ENCODE measurements at places on chromosomes 6 and 20.

DNA sequence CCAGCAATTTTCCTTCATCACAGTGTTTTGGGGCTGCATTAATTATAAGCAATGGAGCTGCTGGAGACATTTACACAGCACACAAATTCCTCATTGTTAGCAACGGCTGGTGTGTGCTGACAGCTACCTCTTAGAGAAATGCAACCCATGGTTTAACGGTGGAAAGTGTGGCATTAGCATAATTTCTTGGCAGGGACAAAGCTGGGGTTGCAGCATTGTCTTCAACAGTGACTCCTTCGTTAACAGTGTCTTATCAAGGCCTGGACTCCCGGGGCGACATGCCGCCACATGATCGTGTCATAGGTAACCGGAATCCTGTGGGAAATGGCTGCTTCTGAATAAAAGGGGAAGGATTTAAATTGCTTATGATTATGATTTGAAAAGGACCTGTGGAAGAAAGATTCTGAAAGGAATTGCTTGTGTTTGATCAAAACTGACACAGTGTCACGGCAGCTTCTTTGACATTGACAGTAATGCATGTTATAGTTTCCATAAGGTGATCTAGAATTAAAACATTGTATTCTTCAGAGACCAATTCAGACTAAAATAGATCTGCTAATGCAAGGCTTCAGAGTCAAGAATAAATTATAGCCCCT is 128.0 kb downstream of the UST start:
- DNase-seq: no peak

- DNase-seq: no peak
These were observed 7.6 kb downstream of the SRSF12 start for GRCh38 chr6:89110284-89110683.

- no peak for DNase-seq
These were observed 84.1 kb upstream of the EPB41L1 start for GRCh38 chr20:36070451-36070850.

DNA sequence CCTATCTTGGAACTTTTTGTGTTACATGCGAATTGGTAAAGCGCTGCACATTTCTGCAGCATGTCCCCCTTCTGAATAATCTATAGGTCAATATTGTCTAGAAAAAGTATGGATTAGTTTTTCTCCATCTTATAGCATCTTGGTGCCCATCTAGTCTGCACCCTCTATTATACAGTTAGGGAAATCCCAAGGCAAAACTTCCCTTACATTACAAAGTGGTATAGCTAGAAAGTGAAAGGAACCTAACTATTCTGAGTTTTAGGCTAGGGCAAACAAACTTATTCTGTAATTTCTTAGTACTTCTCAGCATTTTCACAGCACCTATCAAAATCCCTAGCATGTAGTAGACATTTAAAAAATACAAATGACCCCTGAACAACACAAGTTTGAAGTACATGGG is 133.5 kb upstream of the CCDC28A start:
- no peak for DNase-seq

- DNase-seq: no peak
These were observed 49.0 kb downstream of the PPP1R14C start for GRCh38 chr6:150191809-150192208.

GRCh38 chr20:23005776-23006175 is 29.3 kb upstream of the SSTR4 start:
- DNase-seq: no peak

DNA sequence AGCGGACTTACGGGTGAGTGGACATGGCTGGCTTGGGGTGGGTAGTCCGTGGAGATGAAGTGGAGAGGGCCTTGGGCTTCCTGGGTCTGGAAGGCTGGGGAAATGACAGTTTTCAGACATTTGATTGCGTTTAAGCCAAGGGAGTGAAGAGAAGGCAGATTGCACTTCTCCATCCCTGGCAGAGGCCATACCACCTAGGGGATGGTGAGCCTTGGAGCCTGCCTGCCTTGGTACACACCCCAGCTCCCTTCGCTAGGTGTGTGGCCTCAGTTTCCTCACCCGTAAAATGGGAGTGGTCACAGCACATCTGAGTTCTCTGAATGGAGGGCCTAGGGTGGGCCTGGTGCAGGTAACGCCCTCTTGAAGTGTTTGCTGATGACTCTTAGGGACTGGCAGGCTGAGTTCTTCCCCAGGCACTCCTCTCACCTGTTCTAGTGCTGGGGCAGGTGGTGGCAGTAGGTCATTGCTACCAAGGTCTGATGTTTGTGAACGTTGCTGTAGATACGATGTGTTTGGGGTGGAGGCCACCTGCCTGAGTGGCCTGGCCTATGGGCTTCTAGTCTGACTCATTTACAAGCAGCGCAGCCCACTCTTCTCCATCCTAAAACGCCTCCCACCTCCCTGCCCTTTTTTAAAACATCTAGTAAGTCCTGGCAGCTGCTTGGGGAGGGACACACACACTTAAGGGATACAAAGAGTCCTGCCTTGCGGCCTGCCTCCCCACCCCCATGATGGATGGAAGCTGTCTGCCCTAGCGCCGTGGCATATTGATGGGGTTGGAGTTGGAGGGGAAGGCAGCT is 2.3 kb downstream of the RBM38 start:
- no peak for DNase-seq

DNA sequence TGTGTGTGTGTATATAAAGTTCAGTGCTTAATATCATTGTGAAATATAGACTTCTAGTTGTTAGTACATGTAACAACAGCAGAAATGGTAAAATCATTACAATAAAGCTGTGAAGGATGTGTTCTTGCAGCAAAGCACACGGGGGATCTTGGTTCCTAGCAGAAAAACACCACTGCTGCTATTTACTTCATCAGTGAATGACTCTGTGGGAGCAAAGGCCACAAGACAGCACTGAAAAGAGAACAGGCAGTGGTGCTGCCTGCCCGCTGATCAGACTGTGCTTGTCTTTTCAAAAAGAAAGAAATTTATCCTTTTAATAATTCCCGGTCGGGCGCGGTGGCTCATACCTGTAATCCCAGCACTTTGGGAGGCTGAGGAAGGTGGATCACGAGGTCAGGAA is 689.9 kb upstream of the CITED2 start:
- no peak for DNase-seq

DNA sequence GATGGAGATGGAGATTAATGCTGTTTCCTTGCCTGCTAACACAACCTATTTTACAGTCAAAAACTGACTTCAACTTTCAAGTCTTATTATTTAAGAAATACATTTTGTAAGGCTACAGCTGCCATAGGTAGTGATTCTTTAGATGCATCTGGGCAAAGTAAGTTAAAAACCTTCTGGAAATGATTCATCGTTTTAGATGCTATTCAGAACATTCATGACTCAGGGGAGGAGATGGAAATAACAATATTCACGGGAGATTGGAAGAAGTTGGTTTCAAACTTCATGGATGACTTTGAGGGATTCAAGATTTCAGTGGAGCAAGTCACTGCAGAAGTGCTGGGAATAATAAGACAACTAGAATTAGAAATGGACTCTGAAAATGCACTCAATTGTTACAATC is 174.9 kb upstream of the GGTLC1 start:
- no peak for DNase-seq

GRCh38 chr20:31689141-31689540 is 33.5 kb downstream of the BCL2L1 start:
- DNase-seq: no peak

GRCh38 chr6:71288228-71289038 is at the start of gene OGFRL1:
Gene OGFRL1, plus strand, starts transcription at chr6:71288811. Its CDS starts 126 bp downstream, at chr6:71288937.
- peak; percentile 35 for DNase-seq

- no peak for DNase-seq
These were observed 977.7 kb upstream of the SLC35B3 start for GRCh38 chr6:9412951-9413559.

DNA sequence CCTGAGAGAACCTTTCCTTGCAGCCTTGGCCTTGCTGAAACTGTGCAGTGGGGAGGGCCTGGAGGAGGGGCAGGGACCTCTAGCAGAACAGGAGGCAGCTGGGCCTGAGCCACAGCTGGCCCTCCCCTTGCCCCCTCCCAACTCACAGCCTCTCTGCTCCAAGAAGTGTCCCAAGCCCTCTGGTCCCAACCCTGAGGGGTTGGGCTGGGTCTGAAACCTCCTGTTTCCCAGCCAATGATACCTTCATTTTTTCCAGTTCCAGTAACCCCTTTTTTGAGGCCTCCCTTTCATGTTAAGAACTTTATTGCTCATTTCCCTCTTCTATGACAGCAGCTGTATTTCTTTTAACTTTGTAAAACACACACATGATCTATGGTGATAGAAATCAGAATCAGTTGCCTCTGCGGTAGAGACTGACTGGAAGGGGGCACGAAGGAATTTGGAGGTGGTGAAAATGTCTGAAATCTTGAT is 17.9 kb upstream of the ARMC12 start:
- no peak for DNase-seq

DNA sequence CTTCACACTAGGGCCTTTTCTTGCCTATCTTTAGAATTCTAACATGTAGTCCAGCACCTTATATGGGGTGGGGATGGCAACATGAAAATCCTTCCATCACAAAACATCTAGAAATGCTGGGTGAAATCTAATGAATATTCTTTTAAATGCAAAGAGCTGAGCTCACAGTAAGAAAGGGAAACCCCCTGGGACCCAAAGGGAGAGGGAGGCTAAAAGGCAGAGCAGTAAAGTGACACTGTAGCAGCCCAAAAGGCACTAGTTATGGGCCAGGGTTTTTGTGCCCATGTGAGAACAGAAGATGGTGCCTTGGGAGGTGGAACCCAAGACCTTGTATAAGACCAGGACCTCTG is 66.7 kb downstream of the TRAM2 start:
- DNase-seq: no peak

DNA sequence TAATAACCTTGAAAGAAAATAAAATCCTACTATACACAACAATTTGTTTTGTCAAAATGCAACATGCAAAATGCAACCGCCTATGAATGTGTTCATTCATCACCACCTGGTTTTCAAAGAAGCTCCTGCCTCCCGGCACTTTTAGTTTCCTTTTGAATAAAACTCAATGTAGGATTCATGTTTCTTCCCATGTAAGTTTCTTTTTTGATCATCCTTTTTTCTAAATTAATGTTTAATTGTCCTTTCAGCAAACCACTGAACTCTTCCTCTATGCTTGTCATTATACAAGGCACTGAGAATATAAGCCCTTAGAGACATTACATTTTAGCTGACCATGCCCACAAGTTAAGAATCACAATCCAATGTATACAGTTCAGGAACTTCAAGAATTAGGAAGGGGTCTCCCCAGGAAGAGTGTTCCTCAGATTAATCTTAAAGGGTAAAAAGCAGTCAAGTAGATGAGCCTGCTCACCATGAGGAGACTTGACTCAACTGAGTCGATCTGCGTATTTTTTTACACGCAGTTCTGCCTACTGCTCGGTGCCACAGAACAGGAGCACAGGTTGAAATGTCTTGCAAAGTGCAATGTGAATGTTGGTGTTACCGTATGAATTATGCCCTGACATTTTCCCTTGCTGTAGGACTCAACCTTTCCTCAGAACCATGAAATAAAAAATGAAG is 7.2 kb upstream of the THEMIS start:
- DNase-seq: no peak

DNA sequence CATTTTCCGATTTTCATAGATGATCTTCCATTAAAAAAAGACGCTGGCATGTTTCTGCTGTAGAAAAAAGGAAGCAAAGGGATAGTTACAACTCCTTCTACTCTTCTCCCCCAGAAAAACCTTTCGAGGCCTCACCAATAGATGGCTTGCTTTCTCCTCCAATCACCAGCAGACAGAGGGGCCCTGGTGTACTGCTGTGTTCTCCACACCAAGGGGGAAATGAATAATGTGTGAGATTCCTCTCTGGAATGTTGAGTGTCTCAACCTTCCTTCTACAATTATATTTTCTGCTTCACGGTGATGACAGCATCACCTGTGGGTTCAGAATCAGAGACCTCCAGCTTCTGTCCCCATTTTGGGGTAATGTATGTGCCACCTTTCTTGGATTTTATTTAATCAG is 185.7 kb upstream of the FLRT3 start:
- no peak for DNase-seq

DNA sequence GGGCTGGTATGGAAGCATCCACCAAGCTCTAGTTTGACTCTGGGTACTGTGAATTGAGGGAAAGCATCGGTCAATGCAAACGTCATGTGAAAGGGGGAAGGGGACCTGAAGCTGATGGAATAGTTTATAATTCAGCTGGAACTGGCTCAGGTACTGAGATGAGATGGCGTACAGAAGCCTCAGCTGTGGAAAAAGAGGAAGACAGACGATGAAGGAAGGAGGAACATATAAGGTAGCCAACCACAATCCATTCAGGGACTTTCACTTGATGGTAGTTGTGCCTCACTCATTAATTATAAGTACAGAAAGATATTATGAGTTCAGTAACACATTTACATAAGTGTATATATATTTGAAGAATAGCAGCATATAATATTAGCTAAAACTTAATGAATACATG is 2.7 kb downstream of the CALHM5 start:
- no peak for DNase-seq

DNA sequence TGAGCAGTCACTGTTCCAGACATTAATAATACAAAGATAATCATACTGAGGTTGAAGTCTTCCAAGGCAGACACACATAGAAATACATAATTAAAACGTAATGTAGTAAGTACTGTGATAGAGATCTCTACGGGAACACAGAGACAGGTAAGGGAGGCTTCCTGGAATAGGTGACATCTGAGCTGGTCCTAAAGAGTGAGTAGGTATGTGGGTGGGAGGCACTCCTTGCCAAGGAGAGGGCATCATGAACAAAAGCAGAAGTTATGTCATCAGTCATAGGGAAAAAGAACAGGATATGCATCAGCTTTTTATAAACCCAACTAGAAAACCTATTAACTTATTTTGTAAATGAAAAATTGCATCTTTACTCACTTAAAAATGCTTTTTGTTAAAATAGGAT is 110.0 kb downstream of the MAP7 start:
- DNase-seq: no peak

GRCh38 chr20:23652926-23653325 is 15.2 kb upstream of the CST3 start:
- DNase-seq: no peak

DNA sequence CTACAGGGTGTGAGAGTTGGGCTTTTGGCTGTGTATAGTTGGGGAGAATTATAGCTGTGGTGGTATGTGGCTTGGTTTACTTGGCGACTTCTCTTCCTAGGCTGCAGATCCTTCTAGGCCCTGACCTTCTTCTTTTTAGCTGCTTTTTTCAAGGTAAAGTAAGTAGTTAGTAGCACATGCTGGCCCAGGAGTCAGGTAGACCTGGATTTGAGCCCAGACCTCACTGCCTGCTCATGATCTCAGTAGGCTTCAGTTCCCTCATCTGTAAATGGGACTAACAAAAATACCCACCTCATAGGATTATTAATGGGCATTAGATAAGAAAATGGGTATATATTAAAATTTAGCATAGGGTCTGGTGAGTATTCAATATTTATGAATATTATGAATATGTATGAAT is 17.4 kb upstream of the TMEM217 start:
- no peak for DNase-seq

Measured in AG09319 (cell line).